ENCODE measurements at places on chromosomes 13 and 19.

GRCh38 chr13:23799945-23800344 is 89.3 kb downstream of the MIPEP start:
- DNase-seq = no peak

- no peak for DNase-seq
Measured at GRCh38 chr19:6890401-6890913, 3.1 kb downstream of the ADGRE1 start.

- DNase-seq = peak; percentile 16
Measured at GRCh38 chr19:53947624-53948023, 15.1 kb upstream of the CACNG8 start.

- no peak for DNase-seq
Measured at GRCh38 chr19:41328842-41329225, 18.9 kb downstream of the CCDC97 start.

DNA sequence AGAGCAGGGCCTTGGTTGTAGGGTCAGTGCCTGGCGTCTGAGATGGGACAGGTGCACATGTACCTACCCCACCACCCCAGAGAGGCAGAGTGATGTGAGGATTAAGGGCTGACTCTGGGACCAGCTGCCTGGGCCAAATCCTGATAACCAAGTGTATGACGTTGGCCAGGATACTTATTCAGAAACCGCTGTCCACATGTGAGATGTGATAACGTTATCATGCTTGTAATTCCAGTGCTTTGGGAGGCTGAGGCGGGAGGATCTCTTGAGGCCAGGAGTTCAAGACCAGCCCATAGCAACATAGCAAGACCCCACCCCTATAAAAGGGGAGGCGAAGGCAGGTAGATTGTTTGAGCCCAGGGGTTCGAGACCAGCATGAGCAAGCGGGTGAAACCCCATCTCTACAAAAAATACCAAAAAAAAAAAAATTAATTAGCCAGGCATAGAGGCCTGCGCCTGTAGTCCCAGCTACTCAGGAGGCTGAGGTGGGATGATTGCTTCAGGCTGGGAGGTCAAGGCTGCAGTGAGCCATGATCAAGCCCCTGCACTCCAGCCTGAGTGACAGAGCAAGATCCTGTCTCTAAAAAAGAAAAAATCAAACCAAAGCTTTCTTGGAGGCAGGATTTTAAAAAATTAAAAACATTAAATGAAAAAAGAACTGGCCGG is 10.0 kb downstream of the ADGRE5 start:
- DNase-seq = no peak

- no peak for DNase-seq
Measured at GRCh38 chr13:50290186-50290585, 274.9 kb downstream of the KCNRG start.

GRCh38 chr13:59145381-59145780 is 1018.3 kb downstream of the DIAPH3 start:
- no peak for DNase-seq

GRCh38 chr13:39279077-39279476 is 240.8 kb downstream of the NHLRC3 start:
- no peak for DNase-seq

- DNase-seq = no peak
Measured at GRCh38 chr19:7982651-7983099, 22.8 kb downstream of the ELAVL1 start.

DNA sequence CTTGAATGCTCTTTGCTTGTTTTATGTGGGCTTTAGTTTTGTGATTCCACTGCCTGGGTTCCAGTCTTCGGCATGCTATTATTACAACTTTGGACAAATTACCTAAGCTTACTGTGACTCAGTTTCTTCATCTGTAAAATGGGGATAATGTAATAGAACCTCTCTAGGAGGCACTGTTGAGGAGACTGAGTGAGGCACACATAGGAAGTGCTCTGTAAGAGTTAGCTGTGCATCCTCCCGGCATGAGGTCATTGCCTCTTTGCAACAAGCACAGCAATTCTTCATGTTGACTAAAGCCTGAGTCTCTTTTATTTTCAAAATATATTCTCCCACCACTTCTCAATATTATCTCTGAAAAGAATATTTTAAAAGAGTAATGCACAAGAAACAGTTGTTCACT is 227.4 kb downstream of the DLEU7 start:
- DNase-seq = no peak

- no peak for DNase-seq
Measured at GRCh38 chr19:2976609-2977000, 759 bp upstream of the TLE6 start.

DNA sequence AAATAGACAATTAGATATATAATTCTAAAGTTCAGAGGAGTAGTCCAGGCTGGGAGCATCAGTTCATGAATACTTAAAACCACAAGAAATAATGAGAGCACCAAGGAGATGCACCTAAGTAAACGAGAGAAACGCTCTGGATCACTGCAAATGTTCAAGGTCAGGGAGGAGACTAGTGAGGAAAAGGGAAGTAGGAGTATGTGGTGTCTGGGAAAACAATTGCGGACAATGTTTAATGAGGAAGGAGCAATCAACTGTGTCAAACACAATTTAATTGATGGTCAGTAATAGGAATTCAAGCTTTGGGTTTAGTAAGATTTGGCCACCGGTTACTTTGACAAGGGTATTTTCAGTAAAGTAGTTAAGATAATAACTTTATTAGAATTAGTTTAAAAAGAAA is 652.2 kb downstream of the DACH1 start:
- no peak for DNase-seq

- DNase-seq = no peak
Measured at GRCh38 chr13:21034603-21035191, 26.7 kb downstream of the LATS2 start.

GRCh38 chr13:46369506-46370277 is 17.4 kb downstream of the RUBCNL start:
- DNase-seq = peak; percentile 35

- DNase-seq = no peak
Measured at GRCh38 chr13:24985107-24985506, 110.8 kb upstream of the PABPC3 start.

GRCh38 chr13:54347531-54347930 is 1318.9 kb downstream of the OLFM4 start:
- DNase-seq = no peak

GRCh38 chr13:37627428-37627827 is 28.9 kb upstream of the POSTN start:
- DNase-seq = no peak

Data from MCF 10A (cell line).